ENCODE measurements at places on chromosomes 3 and 15. TPM values are rescaled to one million over a fixed set of nuclear protein-coding genes. Genes with fewer than 3 reads are reported as not detected.

C2CD4B gene
- total RNA-seq = 0.28 TPM

HEG1 gene
- total RNA-seq = 146 TPM

FBN1 gene
- 823 TPM for total RNA-seq

RBP2 gene
- total RNA-seq = not detected

ENTPD3 gene
- 0.28 TPM for total RNA-seq

IQCH gene
- total RNA-seq = 3.1 TPM

P3H2 gene
- 56.0 TPM for total RNA-seq
